Globus pallidus (tissue), 1 donor: ENCODE measurements at places on chromosomes 6 and 20.

GRCh38 chr20:38844963-38845362 lies 39.5 kb downstream of the PPP1R16B start:
- no peak for DNase-seq

DNA sequence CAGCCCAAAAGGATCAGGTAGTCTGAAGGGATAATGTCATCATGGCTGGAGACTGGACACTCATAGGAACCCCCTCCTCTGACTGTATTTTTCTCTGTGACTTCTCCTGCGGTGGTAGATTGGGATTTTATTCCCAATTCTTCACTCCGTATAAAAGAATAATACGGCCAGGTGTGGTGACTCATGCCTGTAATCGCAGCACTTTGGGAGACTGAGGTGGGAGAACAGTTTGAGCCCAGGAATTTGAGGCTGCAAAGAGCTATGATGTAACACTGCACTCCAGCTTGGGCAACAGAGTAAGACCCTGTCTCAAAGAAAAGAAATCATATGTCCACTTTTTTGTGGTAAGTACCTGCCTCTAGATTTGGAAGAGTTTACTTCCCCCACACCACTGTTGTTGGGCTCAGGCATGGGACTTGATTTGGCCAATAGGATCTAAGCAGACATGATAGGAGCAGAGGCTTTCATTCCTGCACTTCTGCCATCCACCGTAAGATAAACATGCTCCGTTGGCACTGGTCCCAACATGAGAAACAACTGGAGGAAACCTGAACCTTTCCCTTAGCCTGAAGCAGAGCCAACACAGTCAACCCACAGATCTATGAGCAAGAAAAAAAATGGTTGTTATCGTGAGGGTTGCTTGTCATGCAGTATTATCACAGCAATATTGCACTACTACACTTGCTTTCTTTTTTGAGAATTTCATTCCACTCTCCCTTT lies 82.0 kb downstream of the JPH2 start:
- no peak for DNase-seq

DNA sequence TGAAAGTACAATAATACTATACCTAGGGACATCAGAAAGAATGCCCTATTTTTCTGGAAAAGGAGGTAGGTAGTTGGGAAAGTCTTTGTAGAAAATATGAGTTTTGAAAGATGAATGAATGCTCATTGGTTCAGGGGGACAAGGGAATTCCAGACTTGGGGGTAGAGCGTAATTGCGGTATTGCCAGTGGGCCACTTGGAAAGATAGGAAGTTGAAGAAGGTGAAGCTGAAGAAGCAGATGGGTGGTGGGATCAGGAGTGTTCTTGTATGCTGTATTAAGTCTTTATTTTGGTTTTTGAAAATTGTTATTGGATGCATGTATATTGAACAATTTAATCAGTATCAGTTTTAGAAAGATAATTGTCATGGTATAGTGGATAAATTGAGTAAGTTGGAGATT lies 57.9 kb upstream of the SMIM8 start:
- DNase-seq: no peak

DNA sequence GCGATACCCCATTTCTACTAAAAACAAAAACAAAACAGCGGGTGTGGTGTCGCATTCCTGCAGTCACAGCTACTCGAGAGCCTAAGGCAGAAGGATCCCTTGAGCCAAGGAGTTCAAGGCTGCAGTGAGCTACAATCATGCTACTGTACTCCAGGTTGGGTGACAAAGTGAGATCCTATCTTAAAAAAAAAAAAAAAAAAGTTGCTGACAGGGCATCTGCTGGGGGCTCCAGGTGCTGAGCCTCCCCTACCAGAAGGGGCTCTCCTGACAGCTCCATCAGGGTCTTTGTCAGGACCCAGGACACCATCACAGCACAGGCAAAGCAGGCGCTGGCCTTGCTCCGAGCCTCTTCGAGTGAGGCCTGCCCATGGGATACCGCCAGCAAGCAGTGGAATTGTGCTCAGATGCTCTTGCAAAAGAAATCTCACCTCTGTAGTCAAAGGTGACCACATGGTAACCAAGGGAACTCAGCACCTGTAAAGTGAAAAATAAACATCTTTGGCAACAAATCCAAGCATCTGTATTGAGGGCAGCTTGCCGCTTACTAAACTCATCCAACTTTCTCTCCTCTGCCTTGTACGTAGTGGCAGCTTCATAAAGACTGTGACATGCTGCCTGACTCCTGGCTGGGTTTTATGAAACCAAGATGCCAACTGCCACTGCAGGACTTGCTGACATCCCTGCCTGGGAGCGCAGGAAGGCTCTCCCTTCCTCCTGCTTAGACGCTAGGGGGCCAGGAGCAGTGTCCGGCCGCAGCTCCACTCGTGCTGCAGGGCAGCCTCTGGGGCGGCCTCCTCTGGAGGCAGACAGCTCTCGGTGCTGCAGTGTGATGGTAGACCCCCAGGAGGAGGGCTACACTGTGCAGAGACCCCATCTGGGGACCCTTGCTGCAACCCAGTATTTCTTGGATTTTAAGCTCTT lies 66.9 kb downstream of the PYGB start:
- DNase-seq: no peak

GRCh38 chr6:149190224-149190831 lies 127.2 kb upstream of the TAB2 start:
- no peak for DNase-seq

- DNase-seq: no peak
Observed at GRCh38 chr6:43911354-43912115, 141.5 kb downstream of the VEGFA start.

- no peak for DNase-seq
Observed at GRCh38 chr20:11766961-11767360, 150.7 kb upstream of the BTBD3 start.

- DNase-seq: no peak
Observed at GRCh38 chr6:73391675-73392074, 3.0 kb upstream of the DDX43 start.

GRCh38 chr6:46032110-46032998 lies 16.7 kb upstream of the CLIC5 start:
- DNase-seq: no peak

- no peak for DNase-seq
Observed at GRCh38 chr20:57087705-57088104, 178.7 kb downstream of the BMP7 start.

DNA sequence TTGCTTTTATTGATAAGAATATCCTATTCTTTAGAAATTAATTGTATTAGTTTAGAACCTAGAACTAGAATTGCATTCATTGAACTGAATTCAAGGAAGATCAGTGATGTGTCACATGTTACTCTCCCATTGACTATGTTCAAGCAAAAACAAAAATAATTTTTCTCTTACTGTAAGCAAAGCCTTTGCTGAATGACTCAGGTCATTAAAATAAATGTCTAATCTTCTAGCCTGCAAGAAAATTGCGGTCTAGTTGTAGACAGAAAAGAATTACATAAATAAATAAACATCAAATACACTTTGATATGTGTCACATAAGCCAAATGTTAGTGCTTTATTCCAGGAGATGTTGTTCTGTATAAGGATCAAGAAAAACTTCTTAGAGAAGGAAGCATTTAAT lies 387.9 kb downstream of the ADGRB3 start:
- DNase-seq: no peak

DNA sequence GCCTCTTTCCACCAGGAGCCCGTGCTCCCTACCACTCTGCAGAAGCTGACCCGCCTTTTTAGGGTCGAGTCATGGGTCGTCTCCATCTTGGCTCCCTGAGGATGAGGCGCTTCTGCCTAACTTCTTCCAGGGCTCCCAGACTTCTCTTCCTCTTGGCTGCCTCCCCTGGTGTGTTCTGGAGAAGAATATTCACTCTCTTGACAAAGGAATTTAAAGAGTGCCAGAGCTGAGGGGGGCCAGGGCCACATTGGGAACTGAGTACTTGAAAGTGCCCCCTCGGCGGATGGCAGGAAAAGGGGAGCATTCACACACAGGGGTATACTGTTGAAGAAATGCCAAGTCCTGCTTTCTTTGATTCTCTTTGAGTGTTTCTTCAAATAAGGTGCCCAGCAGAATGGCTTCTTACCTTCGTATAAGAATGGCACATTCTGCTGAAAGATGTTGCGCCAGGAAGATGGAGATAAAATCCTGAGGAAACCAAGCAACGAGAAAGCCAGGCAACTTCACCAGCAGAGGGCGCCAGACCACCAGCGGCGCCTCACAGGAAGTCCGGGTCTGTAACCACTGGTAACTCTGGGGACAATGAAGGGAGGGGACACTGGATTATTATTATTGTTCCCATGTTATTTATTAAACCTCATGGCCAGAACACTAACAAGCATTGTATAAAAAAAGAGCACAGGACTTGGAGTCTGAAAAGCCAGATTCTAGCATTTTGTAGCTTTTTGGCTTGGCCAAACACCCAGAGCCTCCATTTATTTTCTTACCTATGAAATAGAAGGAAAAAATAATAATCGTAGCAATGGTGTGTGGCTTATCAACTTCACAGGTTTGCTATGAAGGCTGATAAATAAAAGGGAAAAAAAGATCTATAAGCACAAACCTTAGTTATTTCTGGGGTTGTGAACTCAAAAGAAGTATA lies 176.7 kb downstream of the HACE1 start:
- peak; percentile 20 for DNase-seq

GRCh38 chr6:78910591-78911171 lies 43.3 kb downstream of the IRAK1BP1 start:
- no peak for DNase-seq

GRCh38 chr6:80010288-80010687 lies 5.8 kb downstream of the TTK start:
- no peak for DNase-seq
